Fibroblast of lung (primary cell): ENCODE measurements at places on chromosomes 16 and 17.

GRCh38 chr17:41907185-41907556 lies 11.6 kb downstream of the ACLY start:
- DNase-seq, result peak; percentile 93

- no peak for DNase-seq
These were observed 23.1 kb upstream of the TMEM97 start for GRCh38 chr17:28295677-28296578.

DNA sequence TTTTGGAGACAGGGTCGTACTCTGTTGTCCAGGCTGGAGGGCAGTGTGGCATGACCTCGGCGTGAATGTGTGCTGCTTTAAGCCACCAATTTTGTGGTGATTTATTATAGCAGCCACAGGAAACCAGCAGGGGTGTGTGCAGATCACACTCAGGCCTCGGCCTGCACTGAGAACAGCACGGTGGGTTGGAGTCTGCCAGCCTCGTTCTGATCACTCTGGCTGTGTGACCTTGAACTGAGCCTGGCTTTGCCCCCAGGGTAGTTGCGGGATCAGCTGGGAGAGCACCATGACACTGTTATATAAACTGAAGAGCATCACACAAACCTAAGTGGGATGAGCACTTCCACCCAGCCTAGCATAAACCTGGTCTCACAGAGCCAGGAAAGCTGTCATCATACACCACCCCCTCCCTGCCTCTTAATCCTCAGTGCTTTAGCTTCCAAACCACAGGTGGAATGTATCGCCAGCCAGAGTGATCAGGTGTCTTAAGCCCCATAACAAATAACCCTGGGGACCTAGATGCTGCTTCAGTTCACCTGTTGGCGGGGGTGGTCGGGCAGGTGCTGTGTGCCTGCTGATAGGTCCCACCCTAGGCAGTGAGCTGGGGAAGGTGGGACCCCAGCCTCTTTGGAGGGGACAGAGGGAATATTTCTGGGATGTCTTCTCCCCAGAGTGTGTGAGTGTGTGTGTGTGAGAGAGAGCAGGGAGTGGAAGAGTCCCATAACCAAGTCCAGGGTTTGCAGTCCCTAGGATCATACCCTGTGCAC lies 28.6 kb upstream of the NDRG4 start:
- DNase-seq, result no peak

DNA sequence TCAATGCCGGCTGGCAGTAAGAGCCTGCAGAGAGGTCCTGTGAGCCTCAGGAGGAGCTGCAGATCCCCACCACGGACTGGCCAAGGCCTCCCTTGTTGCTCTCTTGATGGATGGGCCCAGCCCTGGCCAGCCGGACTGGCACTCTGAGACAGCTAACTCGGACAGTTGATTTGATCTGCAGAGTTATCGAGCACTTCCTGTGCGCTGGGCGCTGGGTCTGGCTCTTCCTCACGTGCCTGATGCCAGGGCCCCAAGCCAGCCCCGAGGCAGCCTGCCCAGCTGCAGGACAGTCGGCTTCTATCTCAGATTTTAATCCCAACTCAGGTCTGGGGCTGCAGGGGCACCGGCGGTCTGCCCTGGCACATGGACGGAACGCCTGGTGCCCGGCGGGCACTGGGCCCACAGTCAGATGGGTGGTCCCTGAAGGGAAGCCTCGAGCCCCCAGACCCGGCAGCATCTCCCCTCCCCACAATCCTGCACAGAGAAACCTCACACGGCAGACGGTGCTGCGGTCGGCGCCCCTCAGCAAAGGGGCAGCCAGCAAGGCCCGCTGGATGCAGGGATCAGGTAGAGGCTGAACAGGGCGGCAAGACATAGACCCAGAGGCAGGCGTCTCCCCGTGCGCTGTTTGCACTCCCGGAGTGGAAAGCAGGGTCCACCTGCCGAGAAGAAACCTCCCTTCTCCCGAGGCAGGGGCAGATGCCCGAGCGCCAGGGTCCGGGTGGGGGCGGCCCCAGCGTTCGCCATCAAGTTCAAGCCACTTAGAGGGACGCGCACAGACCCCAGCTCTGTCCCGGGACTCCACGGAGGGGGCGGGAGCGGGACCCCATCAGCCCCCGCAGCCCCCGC lies 34.0 kb downstream of the TIMM22 start:
- no peak for DNase-seq

GRCh38 chr17:7046127-7046724 lies 2.3 kb upstream of the SLC16A11 start:
- DNase-seq, result no peak

DNA sequence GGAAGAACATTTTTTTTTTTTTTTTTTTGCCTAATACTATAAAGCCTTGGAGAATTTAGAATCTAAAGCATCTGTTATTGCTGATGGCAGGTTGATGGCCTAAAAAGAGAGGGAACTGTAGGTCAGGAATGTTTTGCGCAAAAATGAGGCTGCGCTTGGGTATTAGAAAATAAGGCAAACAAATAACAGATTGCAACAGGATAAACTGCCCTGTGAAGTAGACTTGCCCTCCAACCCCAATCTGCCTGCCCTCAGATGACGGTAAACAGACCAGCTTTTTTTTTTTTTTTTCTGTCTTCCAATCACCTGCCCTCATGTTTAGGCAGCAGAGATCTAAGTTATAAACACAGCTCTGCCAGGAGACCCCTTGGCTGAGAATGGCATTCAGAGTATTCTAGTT lies 3.8 kb upstream of the DHX8 start:
- DNase-seq, result no peak

- peak; percentile 43 for DNase-seq
These were observed 47.2 kb downstream of the PDPK1 start for GRCh38 chr16:2584729-2585650.

DNA sequence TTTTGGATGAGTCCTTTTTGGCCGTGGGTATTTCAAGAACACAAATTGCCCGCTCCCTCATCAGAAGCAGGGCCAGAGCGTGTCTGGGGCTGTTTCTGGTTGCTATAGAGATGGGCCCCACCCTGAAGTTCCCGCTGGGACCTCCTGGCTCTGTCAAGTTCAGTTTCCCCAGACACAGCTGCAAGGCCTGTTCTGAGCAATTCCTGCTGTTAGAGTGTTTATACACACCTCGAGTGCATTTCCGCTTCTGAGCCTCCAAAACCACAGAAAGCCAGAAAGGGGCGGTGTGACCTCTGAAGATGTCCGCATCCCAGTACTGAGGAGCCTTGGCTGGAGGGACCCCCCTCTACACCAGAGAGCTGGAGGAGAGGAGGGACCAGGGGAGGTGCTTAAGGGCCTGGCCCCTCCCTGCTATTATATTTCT lies 9.3 kb upstream of the WBP2 start:
- peak; percentile 96 for DNase-seq

- no peak for DNase-seq
These were observed 4.3 kb downstream of the CNP start for GRCh38 chr17:41970901-41971331.

GRCh38 chr16:4976079-4976478 lies 17.9 kb downstream of the SEC14L5 start:
- DNase-seq, result no peak

DNA sequence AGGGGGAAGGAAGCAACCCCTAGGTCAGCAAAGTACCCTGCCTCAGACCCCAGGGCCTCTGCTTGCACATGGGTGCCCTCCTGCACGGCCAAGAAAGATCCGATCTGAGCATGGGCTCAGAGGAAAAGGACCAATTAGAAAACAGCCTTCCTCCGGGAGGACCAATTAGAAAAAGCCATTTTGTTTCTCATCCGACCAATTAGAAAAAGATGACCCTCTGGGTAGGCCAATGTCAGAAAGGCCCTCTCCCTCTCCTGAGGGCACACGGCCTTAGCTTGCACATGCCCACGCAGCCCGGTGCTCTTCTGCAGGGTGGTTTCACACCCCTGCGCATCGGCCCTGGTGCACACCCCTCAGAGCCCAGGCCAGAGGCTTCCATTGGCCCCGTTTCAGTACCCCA lies 5.1 kb upstream of the CISD3 start:
- DNase-seq, result no peak

DNA sequence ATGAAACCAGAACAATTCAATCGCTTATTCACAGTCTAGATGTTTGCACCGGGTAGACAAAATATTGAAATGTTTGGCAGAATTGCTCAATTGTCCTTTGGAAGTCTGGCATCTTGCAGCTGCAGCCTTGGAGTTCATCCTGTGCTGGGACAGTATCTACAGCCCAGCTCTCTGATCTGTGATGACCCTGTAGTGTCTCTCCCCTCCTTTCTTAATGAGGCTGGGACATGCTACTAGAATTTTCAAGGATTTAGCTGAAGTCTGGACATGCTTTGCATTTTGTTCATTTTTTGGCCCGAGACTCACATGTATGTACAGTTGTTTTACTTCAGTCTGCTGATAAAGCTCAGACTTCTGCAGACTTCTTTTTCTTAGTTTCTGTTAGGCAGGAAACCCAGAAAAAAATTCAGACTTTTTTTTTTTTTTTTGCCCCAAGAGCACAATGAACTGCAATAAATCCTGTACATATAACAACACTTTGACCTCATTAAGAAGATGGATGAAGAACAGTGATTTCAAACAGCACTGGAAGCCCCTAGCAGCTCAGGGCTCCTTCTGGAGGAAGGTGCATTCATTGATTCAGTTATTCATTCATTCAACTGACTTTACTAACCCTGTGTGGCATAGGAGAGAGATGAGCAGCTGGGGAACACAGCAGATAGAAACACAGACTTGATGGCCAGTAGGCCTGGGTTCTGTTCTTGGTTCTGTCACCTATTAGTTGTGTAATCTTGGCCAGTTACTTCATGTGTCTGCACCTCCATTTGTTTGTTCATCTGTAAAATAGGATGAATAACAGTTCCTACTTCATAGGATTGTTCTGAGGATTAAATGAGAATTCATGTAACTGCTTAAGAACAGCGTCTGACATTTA lies 210.0 kb downstream of the MAP2K4 start:
- no peak for DNase-seq

DNA sequence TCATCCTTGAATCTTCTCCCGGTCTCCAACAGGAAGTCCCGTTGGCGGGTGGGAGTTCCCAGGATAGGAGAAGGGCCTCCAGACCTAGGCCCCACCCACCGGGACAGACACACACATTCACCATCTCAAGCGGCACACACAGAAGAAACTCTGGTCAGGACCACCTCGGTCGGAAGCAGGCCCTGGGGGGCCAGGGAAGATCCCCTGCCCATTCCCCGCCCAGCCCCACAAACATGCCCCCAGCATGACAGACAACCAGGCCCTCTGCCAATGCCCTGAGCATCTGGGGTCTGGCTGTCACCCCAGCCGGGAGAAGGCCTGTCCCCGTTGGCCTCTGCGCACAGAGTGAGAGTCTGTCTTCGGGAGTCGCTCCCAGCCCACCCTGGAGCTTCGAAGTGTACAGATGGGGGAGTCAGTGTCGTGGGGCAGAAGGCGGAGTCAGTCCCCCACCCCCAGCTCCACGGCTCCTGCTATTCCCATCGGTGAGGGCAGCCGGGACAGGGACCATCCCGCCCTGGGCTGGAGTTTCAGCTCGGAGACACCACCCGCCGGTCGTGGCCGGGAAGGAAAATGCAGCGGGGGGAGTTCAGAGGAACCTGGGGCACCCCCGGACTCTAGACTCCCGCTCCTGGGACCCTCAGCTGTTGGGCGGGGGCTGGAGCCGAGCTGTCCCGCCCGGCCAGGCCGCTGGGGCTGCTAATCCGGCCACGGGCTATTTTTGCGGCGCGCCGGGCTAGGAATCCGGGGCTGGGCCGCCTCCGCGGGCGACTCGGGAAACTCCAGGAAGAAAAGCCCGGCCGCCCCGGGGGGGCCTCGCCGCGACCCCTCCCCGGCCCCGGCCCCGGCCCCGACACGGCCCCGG lies 660 bp downstream of the RHBDF1 start:
- DNase-seq, result peak; percentile 74

- DNase-seq, result no peak
These were observed 757 bp downstream of the FMNL1 start for GRCh38 chr17:45222289-45222995.

DNA sequence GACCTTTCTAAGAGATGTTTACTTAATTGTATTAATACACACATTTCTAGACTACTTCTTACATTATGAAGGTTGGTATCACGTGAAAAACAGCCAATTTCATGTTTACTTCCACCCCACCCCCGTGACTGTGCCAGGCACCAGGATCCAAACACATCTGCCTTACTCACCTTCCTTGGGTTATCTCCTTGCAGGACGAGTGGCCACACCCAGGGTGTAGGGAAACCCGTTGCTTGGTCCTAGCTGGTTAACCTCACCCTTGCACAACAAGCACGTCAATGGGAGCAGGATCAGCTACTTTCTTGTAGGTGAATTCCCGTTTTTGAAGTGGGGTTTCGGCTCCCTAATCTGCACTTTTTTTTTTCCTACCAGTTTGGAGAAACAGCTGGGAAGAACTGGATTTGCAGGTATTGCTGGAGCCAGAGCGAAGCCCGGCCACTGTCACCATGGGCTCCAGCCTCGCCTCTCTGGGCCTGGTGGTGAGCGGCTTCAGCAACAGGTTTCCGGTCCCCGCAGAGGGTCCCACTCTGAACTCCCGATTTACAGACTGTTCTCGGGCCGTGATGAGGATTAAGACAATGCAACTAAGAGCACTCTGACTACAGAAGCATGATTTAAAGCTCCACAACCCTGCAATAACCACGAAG lies 2.1 kb upstream of the UBB start:
- no peak for DNase-seq

- DNase-seq, result no peak
These were observed 17.6 kb upstream of the CDRT4 start for GRCh38 chr17:15485045-15485444.

DNA sequence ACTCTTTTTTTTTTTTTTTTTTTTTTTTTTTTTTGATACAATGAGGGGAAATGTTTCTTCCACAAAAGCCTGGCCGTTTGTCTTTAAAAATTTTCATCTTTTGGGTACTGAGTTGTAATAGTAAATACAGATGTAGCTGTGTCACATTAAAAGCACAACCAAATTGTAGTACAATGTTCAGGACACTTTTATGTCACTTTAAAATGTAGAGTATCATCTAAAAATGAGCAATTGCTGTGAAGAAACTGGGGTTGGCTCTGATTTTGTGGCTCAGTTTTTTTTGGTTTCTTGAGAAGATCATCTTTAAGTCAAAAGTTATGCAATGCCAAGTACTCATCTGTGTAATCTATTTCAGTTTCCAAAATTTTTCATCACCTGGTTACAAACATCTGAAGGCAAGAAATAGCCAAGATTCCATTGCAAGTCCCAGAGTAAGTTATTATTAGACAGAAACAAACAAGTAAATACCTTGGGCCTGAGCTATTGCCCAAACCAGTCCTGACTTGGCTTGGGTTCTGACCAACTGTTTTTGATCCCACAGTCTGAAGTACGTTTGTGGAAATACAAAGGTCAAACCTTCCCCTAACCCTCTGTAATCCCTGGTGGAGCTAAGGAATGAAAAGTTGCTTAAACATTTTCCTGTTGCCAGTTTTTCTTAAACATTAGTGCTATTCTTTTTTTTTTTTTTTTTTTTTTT lies 717.2 kb downstream of the WWOX start:
- DNase-seq, result no peak

GRCh38 chr17:74491626-74492025 lies 25.2 kb downstream of the CD300A start:
- no peak for DNase-seq

GRCh38 chr16:68086336-68086841 lies 1.2 kb downstream of the NFATC3 start:
- DNase-seq, result peak; percentile 56
